IMR-90 (cell line): ENCODE measurements at places on chromosomes 11 and 22. TPM values are rescaled to one million over a fixed set of nuclear protein-coding genes. Genes with fewer than 3 reads are reported as not detected.
A peak's percentile ranks its signal among the peaks of the same experiment; 100 is the strongest.

BIRC3 gene
- 5.0 and 6.4 TPM in 2 replicates for total RNA-seq

SLC22A6 gene
- total RNA-seq: not detected in 2 replicates

BTBD18 gene
- total RNA-seq: not detected in 2 replicates

MEI1 gene
- 0.90 and 1.1 TPM in 2 replicates for total RNA-seq

KRTAP5-11 gene
- not detected in 2 replicates for total RNA-seq

PYGM gene
- total RNA-seq: under 0.01 and 0.18 TPM in 2 replicates

GNAZ gene
- total RNA-seq: 1.9 and 2.5 TPM in 2 replicates

APIP gene
- 9.9 and 23.1 TPM in 2 replicates for total RNA-seq

- H3K4me3 ChIP-seq: no peak overlapping the region
- DNase-seq: no peak
- H3K27ac ChIP-seq: no peak overlapping the region
- H3K27me3 ChIP-seq: peaks cover 84% of the 10 kb centered on the region
- no peaks in the 10 kb centered on the region for H3K36me3 ChIP-seq
Observed at GRCh38 chr11:72602250-72602904, 71.8 kb downstream of the PDE2A start.

DNA sequence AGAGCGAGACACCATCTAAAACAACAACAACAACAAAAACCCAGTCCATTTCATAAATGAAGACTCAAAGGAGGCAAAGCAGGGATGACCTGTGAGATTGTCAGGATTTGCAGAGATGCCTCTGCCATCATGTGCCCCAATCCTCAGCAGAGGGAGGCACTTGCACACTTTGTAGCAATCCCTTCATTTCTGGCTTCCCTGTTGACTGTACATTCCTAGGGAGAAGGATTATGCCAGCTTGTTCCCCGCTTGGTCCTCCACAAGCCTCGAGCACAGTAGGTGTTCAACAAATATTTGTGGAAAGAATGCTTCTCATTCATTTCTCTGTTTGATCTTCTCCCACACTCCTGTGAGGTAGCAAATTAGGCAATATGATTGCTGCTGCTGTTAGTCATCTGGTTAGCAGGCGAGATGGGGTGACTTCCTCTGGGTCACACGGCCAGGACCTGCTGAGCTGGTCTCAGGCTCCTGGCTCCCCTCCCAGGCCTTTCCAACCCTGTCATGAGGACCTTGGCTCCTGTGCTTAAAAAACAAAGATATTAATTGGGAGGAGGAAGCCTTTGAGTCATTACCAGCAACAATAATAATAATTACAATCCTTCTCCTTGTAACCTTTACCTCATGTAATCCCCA, 34.1 kb downstream of the LIF start:
- H3K27ac ChIP-seq: peak overlapping the region; percentile 47
- DNase-seq: peak; percentile 95

- peaks cover 25% of the 10 kb centered on the region for H3K27me3 ChIP-seq
- H3K27ac ChIP-seq: no peak overlapping the region
- no peak overlapping the region for H3K4me3 ChIP-seq
- no peaks in the 10 kb centered on the region for H3K4me1 ChIP-seq
- no peak for DNase-seq
- H3K36me3 ChIP-seq: no peaks in the 10 kb centered on the region
Observed at GRCh38 chr11:44694443-44694842, 32.3 kb upstream of the TSPAN18 start.

DNA sequence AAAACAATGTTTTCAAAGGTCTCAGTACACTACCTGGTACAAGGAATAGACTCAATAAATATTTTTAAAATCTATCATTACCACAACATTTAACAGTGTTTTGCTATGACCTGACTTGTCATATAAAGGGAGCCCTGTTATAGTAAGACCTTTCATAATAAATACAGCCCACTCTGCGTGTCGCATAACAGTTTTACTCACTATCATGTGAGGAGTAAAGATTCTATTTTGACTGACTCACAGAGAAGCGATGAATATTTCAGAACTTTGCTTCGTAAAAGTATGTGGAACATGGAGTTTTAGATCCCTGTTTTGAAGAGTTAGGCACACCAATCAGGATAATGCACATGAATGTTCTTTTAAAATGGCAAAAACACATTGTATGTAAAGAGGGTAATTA, 531.2 kb downstream of the KCNA4 start:
- H3K4me3 ChIP-seq: no peak overlapping the region
- DNase-seq: peak; percentile 1
- H3K27me3 ChIP-seq: no peaks in the 10 kb centered on the region
- no peaks in the 10 kb centered on the region for H3K36me3 ChIP-seq
- H3K27ac ChIP-seq: no peak overlapping the region

DNA sequence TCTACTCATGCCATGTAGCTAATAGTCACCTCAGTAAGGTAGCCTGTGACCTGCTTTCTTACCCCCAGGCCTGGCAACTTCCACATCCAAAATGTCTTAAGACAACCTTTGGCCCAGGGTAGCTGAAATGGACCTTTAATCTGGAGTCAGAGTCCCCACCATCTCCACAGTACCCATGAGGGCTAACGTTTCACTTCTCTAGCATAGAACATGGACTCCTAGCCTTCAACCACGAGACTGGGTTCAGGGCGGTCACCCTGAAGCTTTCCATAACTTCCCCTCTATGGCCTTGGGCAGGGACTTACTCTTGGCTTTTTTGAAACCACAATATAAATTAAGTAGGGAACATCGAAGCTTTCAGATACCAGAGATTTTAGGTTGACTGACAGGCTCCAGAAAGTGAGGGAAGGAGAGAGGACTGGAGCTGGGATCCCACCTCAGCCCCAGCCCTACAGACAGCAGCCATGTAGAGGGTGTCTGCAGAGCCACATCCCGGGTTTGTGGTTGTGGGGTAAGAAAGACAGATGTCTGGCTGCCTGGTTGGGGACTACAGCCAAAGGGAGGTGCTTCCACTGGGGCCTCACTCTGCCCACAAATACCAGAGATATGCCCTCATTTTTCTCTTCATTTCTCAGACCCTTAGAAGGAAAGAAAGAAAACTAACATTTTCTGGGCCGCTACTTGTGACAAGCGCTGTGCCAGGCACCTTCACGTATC, 2.6 kb downstream of the TBC1D10A start:
- H3K4me1 ChIP-seq: peaks cover 26% of the 10 kb centered on the region
- H3K27ac ChIP-seq: peak overlapping the region; percentile 2; the same call in 1 of the 2 replicates
- H3K4me3 ChIP-seq: no peak overlapping the region; the same call in 1 of the 2 replicates
- H3K27me3 ChIP-seq: no peaks in the 10 kb centered on the region
- DNase-seq: peak; percentile 47

DNA sequence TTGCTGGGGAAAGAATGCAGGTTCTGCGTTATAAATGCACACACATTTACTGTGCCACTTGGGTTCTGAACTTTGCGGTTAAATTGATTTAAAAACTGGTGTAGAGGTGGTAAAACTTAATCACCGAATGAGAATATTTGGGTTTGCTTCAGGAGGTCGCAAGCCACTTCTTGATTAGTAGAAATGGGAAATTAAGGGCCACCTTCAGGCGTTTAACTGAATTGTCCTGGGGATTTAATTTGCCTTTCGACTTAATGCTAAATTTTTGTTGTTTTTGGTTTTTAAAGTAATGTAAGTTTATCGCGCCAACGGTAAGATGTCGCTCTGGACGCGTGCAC, 459 bp upstream of the NCR3LG1 start:
- no peak for DNase-seq
- no peaks in the 10 kb centered on the region for H3K27me3 ChIP-seq

GRCh38 chr11:75576499-75576918, 14.5 kb downstream of the SERPINH1 start:
- DNase-seq: peak; percentile 63
- no peak overlapping the region for H3K27ac ChIP-seq
- H3K4me1 ChIP-seq: peaks cover 2% of the 10 kb centered on the region; the same call in 1 of the 2 replicates
- peaks cover 35% of the 10 kb centered on the region for H3K36me3 ChIP-seq
- no peaks in the 10 kb centered on the region for H3K27me3 ChIP-seq

GRCh38 chr11:128752379-128752778, 58.5 kb downstream of the FLI1 start:
- no peaks in the 10 kb centered on the region for H3K27me3 ChIP-seq

GRCh38 chr22:30262917-30263741, 3.5 kb downstream of the OSM start:
- H3K4me3 ChIP-seq: peak overlapping the region; percentile 26; the same call in 1 of the 2 replicates
- peaks cover 6% of the 10 kb centered on the region; the same call in 1 of the 2 replicates for H3K4me1 ChIP-seq
- no peaks in the 10 kb centered on the region; the same call in 1 of the 2 replicates for H3K27me3 ChIP-seq
- H3K27ac ChIP-seq: no peak overlapping the region
- H3K36me3 ChIP-seq: no peaks in the 10 kb centered on the region
- DNase-seq: peak; percentile 61

DNA sequence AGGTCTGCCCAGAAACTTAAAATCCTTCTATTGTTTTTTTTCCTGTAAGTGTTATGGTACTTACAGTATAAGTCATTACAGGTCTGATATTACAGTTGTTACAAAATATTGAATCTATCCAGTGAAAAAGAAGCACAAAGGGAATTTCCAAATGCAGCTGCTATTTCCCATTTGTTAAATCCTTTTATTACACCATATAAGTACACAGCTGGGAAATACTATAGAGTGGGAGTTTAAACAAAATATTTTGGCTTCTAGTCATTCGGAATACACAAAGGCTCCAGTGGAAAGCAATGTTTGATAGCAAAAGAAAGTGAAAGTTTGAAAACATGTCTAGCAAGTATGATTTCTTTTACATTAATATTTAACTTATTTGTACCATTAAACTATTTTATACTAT, 18.0 kb downstream of the SOX6 start:
- DNase-seq: peak; percentile 91
- H3K4me3 ChIP-seq: no peak overlapping the region
- no peaks in the 10 kb centered on the region for H3K4me1 ChIP-seq
